Uterine smooth muscle cell (primary cell): ENCODE measurements at places on chromosomes 16 and 17. TPM values are rescaled to one million over a fixed set of nuclear protein-coding genes. Genes with fewer than 3 reads are reported as not detected.

Gene CALB2
- 0.22 and 0.50 TPM in 2 replicates for total RNA-seq

Gene MYH11
- total RNA-seq = under 0.01 and 0.11 TPM in 2 replicates

Gene FAM171A2
- 1.8 and 4.0 TPM in 2 replicates for total RNA-seq

Gene CACNG1
- not detected in 2 replicates for total RNA-seq

Gene C16orf74
- total RNA-seq = 18.6 and 26.5 TPM in 2 replicates

Gene KCTD13
- 13.2 and 14.3 TPM in 2 replicates for total RNA-seq

Gene TNP2
- not detected in 2 replicates for total RNA-seq

Gene MYH13
- not detected in 2 replicates for total RNA-seq

Gene SLC13A2
- not detected in 2 replicates for total RNA-seq

Gene PRCD
- 2.4 and 5.2 TPM in 2 replicates for total RNA-seq

Gene DHX58
- total RNA-seq = 10.3 and 17.4 TPM in 2 replicates

Gene CEP295NL
- total RNA-seq = 4.6 and 5.6 TPM in 2 replicates

Gene DPEP1
- not detected in 2 replicates for total RNA-seq
